ENCODE measurements at places on chromosomes 6 and 20.

GRCh38 chr20:25353353-25353746, 37.3 kb downstream of the ABHD12 start:
- DNase-seq = no peak

GRCh38 chr6:90604546-90604945, 17.7 kb upstream of the MAP3K7 start:
- no peak for DNase-seq

DNA sequence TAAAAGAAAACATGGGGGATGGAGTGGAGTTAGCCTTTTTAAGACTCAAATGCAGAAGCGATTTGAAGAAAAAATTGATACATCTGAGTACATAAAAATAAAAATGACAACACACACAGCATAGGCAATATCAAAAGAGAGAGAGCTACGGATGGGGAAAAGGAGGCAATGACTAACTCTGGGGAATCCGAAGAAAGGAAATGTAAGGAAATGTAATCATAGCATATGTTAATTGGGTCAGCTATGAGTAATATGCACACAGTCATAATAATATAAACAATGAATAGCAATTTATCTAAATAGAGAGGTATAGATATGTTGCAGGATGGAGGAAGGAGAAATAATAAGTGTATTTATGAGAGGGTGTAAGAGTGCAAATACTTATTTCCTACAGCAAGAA, 83.4 kb downstream of the NOL4L start:
- no peak for DNase-seq

GRCh38 chr20:40741507-40742106, 52.6 kb upstream of the MAFB start:
- no peak for DNase-seq

DNA sequence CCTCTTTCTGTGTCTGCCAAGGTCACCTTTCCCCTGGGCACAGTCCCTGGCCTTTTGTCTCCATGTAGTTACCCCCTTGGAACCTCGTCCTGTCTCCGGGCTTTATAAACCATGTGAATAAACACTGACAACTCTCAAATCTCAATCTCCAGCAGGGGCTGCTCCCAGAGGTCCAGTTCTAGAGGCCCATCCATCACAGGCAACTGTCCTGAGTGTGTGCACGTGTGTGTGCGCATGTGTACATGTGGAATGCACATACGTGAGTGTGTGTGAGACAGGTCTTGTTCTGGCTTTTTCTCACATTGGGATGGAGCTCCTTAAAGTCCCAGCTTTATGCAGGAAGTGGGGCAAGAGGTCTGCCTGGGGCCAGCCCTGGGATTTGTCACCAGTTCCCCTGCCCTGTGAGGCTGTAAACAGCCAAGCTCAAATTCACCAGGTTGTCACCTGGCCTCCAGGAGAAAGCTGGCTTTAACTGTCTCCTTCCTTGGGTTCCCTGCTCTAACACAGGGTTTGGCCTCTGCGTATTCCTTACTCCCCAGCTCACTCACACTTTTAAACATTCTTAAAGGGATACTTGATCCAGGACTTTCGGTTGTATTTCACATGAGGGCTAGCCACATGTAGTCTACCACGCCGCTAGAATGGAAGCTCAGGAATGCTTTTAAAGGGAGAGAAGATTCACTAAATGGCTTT, 42.7 kb downstream of the RAMACL start:
- DNase-seq = no peak

DNA sequence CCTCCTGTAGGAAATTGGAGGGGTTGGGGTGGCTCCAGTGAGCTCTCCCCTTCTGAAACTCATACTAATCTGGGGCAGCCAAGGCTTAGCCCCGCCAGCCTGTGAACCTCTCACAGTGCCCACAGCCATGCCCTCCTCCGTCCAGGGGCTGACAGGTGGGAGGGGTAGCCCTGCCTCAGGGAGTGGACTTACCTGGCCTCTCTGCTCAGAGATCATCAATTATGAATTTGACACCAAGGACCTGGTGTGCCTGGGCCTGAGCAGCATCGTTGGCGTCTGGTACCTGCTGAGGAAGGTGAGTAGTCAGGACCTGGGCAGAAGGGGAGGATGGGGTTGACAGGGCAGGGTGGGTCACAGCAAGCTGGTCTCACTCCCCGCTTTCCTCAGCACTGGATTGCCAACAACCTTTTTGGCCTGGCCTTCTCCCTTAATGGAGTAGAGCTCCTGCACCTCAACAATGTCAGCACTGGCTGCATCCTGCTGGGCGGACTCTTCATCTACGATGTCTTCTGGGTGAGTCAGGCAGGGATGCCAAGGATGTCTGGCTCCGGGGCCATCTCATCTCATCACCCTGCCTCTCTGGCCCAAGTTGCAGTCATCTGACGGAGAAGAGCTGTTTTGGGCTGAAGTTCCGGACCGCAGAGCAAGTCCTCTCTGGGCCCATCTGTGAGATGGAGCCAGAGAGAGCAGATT, 34.7 kb downstream of the HM13 start:
- no peak for DNase-seq
